ENCODE measurements at places on chromosomes 1 and 21.

DNA sequence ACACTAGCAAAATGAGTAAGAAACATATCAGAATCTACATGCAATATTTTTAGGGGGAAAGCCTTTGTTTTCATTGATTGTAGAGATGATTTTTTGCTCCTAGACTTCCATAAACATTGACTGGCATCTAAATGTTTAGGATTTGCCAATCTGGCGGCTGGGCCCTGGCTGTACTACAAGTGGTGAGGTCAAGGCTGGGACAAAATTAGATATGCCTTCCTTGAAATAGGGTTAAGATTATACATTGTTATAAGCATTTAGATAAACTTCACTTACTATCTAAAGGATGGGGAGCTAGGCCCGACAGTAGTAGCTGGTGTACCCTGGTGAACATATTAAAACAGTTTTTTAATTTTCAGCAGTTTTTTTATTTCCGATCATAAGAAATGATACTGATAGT, 5.2 kb downstream of the NFIA start:
- no peak for DNase-seq

- no peak for DNase-seq
Observed at GRCh38 chr1:66834926-66835325, 33.9 kb upstream of the INSL5 start.

- DNase-seq: no peak
Observed at GRCh38 chr1:222339376-222339947, 208.4 kb downstream of the HHIPL2 start.

GRCh38 chr1:1073743-1074587, at the start of gene RNF223:
Gene RNF223 (minus strand): TSS chr1:1074306. CDS start chr1:1072566, 1,740 bp downstream.
- no peak for DNase-seq

GRCh38 chr21:27885296-27885711, 918.4 kb upstream of the ADAMTS5 start:
- DNase-seq: no peak

DNA sequence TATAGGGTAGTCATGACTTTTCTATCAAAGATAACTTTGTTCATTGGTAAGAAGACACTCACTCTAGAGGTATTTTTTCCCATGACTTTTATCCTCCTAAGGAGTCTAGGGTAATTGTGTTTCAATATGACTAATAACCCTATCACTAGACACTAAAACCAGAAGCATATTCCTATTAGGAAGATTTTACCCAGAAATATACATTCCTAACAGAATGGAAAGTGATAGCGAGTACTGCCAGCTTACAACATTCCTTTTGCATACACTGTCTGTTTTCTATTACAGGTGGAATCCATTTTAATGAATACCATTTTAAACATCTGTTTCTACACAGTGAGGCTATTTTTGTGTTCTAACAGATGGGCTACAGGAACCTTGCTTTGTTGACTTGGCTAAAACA, 31.4 kb upstream of the C1orf185 start:
- no peak for DNase-seq

GRCh38 chr1:155037043-155037442, 3.4 kb downstream of the DCST1 start:
- no peak for DNase-seq

DNA sequence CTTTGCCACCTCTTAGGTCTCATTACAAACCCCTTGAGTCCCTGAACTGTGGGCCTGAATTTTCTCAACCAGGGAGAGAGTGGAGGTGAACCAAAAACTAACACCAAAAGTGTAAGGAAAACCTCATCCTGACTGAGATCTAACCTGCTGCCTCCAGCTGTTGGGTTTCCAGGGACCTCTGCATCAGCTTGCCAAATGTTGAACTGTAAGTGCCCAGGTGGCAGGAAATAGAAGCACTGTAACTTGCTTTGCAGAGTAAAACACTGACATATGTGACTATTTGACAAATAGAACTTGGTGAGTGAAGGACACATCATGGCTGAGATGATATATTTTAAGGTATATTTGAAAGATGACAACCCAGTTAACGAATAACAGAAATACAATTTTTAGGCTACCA, 48.4 kb upstream of the NR5A2 start:
- no peak for DNase-seq

DNA sequence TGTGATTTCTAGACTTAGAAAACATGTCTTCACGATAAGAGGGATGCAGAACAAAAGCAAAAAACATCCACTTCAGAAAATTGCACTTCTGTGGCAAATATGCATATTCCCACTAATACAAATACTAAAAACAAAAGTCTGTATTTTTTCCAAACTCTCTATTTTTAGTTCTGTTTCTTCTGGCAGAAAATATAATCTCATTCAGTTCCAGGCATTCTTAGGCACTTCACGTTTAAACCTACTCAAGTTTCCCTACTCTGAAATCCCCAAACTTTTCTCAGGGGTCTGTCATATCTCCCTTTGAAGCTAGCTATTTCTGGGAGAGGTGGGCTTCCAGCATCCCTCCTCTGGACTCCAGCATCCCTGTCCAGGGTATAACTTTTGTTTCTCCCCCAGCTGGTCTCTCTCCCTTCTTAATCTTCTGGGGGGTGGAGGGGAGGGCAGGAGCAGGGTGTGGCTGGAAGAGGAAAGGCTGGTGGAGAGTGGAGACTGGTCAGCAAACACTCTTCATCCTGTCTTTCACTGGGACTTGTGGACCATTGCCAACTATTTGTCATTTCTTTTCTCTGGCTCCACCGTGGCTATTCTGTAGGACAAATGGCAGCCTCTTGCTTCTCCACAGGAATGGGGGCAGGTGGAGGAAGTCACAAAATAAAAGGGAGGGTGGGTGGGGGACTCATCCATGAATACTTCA, 19.6 kb upstream of the NCF2 start:
- DNase-seq: no peak

DNA sequence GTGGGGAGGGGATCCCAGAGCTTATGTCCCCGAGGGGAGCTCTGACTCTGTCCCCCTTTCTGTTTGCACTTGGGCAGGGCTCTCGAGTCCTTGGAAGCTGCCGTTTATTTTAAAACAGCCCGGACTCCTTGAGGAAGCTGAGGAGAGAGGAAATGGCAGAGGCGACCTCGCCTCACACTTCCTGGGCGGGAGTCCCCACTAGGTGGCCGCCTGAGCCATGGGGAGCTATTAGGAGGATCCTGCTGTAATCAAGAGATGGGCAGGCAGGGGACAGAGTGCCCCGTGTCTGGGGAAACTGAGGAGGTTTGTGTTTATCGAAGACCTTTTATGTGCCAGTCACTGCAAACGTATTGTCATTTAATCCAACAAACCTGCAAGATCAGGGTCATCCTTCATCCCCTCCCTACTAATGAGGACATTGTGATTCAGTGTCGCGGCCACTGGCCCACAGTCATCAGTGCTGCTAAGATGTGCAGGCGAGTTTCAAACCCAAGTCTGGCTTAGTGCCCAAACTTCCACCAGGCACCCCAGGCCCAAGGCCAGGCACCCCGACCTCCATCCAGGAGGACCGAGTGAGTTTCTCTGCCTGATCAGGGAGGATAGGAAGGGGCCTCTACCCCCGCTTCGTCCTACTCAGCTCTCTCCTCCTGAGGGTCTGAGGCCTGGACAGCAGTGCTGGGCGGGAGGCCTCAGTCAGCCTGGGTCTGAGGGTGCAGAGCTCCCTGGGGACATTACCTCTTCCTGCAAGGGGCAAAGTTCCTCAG, 316.9 kb upstream of the VAMP3 start:
- no peak for DNase-seq

- DNase-seq: no peak
Observed at GRCh38 chr1:75727571-75727970, 3.1 kb downstream of the ACADM start.

GRCh38 chr1:8061210-8061609, 35.1 kb upstream of the ERRFI1 start:
- DNase-seq: no peak

GRCh38 chr1:231767471-231767870, 140.9 kb downstream of the DISC1 start:
- DNase-seq: no peak

DNA sequence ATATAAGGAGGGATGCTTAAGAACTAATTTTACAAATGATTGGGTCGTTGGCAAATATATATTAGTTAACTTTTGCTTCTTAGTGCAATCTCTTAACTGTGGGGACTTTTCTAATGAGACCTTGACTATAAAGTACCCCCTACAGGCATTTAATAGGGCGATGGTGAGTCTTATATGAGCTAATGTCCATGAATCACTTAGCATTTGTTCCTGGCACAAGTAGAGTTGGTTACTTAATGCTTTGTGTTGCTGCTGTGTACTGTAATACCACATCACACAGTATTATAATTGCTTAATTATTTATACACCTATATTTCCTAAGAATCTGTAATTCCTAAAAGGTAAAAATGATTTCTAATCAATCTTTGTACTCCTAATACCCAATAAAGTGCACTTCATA, 25.3 kb upstream of the TMCO1 start:
- DNase-seq: no peak

DNA sequence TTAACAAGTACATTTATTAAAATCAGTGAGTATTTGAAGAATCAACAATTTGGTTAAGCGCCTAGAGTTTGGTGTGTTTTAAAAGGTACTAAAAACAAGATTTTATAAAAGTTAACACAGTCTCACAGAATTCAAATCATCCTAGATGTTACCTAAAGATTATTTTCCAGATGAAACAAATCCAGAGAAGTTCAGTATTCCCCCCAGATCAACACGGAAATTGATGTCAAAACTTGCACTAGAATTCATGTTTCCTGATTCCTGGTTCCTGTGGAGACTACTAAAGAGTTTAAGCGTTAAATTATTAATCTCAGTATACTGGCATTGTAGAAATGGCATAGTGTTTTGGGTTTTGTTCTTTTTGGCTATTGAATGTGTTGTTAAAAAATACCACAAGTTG, 1.4 kb downstream of the PTBP2 start:
- DNase-seq: no peak

- DNase-seq: no peak
Observed at GRCh38 chr1:225700164-225700821, 47.4 kb upstream of the ENAH start.

GRCh38 chr1:171295821-171296220, 18.2 kb upstream of the FMO4 start:
- DNase-seq: no peak

DNA sequence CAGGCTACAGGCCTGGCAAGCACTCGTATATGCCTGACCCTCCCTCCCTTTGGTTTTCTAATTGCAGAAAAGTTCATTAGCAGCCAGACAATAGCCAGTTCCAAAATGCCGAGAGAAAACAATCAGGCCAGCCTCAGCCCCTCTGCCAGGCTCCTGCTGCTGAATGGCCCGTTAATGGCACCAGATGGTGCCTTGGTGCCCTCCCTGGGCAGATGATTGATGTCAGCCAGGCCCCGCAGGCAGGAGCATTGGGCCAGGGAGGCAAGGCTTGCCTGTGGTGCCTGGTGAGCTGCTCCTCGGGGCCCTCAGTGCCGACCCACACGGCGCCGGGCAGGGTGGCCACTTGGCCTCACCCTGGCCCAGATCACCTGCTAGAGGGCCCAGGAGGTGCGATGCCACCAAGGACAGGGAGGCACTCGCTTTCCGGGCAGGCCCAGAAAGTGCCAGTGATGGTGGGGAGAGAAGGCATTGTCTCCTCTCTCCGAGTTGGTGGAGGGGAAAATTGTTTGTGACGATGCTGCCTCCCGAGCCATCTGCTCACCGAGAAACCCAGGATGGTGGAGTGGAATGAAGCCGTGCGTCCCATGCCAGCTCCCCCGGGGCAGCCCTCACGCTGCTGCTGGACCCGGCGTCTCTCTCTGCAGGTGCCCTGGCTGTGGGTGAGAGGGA, 28.1 kb downstream of the QSOX1 start:
- no peak for DNase-seq

GRCh38 chr21:15446223-15446622, 283.6 kb upstream of the USP25 start:
- no peak for DNase-seq

DNA sequence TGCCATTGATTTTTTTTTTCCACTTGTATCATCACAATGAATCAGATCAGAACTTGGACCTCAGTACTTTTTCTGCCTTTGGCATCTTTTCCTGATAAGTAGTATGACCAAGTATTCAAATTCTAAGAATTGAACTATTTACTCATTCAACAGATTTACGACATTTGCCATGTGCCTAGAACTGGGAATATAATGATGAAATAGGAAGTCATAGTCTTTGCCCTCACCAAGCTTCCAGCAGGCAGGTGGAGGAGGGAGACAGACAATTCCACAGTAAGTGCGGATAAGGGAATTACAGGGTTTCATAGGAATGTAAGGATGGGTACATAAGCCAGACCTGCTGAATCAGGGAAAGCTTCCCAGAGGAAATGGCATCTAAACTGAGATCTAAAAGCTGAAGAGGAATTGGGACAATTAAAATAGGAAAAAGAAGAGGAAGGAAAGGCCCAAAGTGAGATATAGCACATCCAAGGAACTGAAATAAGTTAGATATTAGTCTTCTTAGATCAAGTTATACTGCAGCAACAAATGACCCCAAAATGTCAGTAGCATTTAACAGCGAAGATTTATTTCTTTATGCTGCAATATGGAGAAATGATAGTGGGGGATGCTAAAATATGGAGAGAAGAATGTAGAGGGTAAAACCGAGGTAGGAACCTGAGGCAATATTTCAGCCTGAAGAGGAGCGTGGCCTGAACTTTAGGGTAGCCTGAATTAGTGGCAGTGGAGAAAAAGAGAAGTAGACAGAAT, 5.3 kb upstream of the DDX59 start:
- no peak for DNase-seq

GRCh38 chr1:63199706-63200335, 122.5 kb upstream of the FOXD3 start:
- no peak for DNase-seq

GRCh38 chr1:179984942-179985341, 30.3 kb downstream of the CEP350 start:
- DNase-seq: no peak

- no peak for DNase-seq
Observed at GRCh38 chr1:213513006-213513405, 462.0 kb downstream of the RPS6KC1 start.

DNA sequence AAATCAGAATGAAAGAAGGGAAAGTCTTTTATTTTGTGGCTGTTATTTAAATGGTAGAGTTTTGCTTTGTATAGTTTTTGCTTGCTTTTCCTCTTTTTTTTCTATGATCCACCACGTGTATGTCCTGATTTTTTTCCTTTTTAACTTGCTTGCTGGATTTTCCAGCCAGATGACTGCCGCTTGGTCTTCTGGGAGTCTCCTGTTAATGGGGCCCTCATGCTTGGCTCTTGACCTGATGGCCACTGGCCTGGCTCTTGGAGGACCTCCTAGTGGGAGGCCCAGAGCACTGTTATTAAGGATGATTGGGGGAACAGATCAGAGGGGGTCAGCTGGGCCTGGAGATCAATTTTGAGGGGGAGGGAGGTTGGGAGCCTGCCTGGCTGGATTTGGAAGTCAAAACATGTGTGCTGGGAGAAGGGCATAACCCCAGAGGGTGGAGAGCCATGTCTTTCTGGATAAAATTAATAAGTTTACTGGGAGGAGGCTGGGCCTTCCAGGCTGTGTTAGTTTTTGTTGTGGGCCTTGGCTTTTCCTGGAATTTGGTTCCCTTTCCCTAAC, 1.2 kb downstream of the FGGY start:
- no peak for DNase-seq

GRCh38 chr1:29444782-29445729, 208.7 kb downstream of the PTPRU start:
- no peak for DNase-seq

GRCh38 chr1:55717111-55717510, 501.9 kb upstream of the USP24 start:
- DNase-seq: no peak
